ENCODE measurements at places on chromosomes 13 and 19.

GRCh38 chr13:102190930-102191329, 210.9 kb downstream of the FGF14 start:
- DNase-seq = no peak

- no peak for DNase-seq
These were observed 178.4 kb downstream of the FGF9 start for GRCh38 chr13:21849323-21849722.

DNA sequence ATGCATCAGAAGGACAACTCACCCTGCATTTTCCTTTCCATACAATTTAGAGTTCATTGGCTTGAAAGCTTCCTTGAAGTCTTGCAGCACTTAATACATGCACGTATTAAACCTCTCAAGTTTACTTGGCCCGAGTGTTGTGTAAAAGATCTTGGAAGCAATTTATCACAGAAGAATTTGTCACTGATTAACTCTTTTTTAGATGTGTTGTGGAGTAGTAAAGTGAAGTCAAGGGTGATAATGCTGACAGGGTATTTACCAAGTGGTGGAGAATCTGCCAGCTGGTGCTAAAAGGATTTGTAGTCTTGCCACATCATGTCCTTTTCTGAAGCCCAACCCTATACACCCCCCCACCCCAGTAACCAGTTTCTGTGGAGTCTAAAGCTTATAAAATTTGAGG, 421.0 kb upstream of the MIR17HG start:
- DNase-seq = no peak

- no peak for DNase-seq
These were observed 40.1 kb downstream of the FAM216B start for GRCh38 chr13:42821437-42821836.

DNA sequence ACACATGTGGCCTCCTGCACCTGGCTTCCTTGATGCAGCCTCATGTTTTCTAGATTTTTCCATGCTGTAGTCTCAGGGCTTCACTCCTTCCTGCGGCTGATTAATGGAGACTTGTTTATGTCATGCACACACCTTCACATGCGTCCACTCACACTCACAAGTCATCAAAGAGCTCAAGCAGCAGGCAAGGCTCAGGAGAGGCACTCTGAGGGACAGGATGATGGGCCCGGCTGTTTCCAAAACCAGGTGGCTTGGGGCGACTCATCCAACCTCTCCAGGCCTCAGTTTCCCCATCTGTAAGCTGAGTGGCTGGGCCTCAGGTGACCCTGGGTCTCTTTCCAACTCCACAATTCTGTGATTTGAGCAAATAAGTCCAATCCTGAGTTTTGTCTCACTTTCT, 36.9 kb downstream of the RASA3 start:
- no peak for DNase-seq
